T-helper 17 cell (primary cell): ENCODE measurements at places on chromosomes 1 and 21. TPM values are rescaled to one million over a fixed set of nuclear protein-coding genes. Genes with fewer than 3 reads are reported as not detected.

CELA3B gene
- not detected for total RNA-seq

TNFRSF25 gene
- total RNA-seq: 433 TPM

ISG20L2 gene
- total RNA-seq: 54.2 TPM

SSU72 gene
- total RNA-seq: 103 TPM

FBXO44 gene
- 36.2 TPM for total RNA-seq

TRIM67 gene
- total RNA-seq: not detected

BSDC1 gene
- 177 TPM for total RNA-seq

ABCD3 gene
- total RNA-seq: 18.1 TPM

GRCh38 chr1:9482816-9483572 lies 56.3 kb upstream of the SLC25A33 start:
- H3K27me3 ChIP-seq: peaks cover 26% of the 10 kb centered on the region
- H3K4me1 ChIP-seq: no peaks in the 10 kb centered on the region
- H3K36me3 ChIP-seq: no peaks in the 10 kb centered on the region
- no peak for DNase-seq

DNA sequence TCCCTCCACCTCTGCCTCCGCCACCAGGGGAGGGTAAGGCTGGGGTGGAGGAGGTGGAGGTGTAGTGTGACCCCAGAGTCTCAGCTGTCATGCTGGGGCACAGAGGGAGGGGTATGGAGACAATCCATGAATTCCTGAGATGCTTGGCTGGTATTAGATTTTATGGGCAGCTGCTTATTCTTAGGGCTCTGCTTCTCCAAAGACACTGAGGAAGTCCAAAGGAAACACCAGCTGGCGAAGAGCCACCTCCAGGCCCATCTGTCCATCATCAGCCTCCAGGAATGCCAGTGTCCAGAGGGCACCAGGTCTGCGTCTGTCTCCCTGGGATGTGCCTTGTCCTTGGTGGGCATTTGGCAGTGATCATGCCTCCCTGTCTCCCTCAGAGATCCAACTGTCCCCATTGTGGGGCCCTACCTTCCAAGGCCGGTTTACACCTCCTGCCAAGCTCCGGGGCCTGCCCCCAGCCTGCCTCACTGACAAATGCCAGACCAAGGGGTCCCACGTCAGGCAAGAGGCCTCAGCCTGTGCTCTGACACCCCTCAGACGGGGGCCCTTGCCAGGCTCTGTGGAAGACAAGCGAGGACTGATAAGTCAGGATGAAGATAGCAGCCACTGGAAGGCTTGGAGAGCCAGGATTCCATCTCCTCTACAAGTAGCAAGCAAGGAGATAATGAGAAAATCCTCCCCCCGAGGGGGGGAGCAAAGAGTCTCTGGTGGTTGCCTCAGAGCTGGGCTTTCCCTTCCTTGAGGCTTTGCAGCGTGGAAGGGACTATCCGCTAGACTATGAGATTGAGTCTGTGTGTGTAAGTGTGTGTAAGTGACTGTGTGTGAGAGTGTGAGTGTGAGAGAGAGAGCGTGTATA lies 1.6 kb downstream of the TNNI1 start:
- H3K27ac ChIP-seq: no peak overlapping the region
- DNase-seq: no peak
- peaks cover 46% of the 10 kb centered on the region for H3K27me3 ChIP-seq
- H3K4me3 ChIP-seq: no peak overlapping the region

DNA sequence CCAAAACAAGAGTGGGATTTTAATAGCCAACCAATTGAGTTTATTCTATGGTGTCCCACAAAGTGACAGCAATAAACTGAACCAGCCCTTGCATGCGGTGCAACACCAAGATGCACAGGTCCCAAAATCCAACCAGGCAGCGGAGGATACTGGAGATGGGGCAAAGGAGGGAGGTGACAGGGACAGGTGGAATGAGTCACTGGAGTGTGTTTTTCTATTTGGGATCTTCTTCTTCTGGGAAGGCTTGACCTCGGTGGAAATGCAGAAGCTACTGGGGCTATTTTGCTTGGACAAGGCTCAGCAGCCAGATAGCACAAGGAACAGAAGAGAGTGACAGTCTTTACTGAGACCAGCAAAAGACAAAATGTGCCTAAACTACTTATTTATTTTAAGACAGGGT lies 97.5 kb downstream of the PLXNA2 start:
- no peak overlapping the region for H3K27ac ChIP-seq
- no peak for DNase-seq
- no peaks in the 10 kb centered on the region for H3K27me3 ChIP-seq
- no peak overlapping the region for H3K4me3 ChIP-seq
- H3K36me3 ChIP-seq: no peaks in the 10 kb centered on the region

GRCh38 chr21:39047046-39047445 lies 136.2 kb downstream of the PSMG1 start:
- no peak for DNase-seq
- H3K4me3 ChIP-seq: no peak overlapping the region
- no peaks in the 10 kb centered on the region for H3K4me1 ChIP-seq
- no peak overlapping the region for H3K27ac ChIP-seq
- no peaks in the 10 kb centered on the region for H3K36me3 ChIP-seq

DNA sequence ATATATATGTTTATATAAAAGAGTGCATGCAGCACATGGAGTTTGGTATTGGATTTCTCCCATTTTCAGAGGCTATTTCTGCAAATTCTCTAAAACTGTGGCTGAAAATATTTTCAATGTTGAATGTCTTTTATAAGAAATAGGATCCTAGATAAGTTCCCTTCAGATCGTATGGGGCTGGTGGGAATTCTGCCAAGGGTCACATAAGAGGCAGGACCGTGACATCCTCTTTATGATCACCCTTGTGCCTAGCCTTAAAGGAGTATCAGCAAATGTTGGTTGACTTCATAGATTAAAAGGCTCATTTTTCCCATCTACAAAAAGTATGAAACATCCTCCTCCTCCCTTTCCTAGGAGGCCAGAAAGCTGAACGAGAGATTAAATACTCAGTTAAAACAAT lies 1.3 kb upstream of the IFNAR2 start:
- H3K27ac ChIP-seq: no peak overlapping the region
- no peaks in the 10 kb centered on the region for H3K27me3 ChIP-seq
- no peak for DNase-seq
- H3K36me3 ChIP-seq: peaks cover 7% of the 10 kb centered on the region

DNA sequence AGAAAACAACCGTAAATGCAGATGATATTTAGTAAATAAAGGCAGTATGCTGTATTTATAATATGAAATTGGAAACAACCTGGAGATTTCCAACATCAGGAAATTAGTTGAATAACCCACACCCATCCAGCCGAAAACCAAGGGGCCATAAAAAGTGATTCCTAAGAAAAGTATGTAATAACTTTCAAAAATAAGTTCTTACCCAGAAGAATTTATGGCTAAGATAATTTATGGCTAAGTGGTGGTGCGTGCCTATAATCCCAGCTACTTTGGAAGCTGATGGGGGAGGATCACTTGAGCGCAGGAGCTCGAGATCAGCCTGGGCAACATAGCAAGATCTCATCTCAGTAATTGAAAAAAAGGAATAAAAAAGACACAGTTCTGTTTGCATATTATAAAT lies 43.2 kb downstream of the TMCO4 start:
- H3K36me3 ChIP-seq: peaks cover 4% of the 10 kb centered on the region
- DNase-seq: no peak
- no peaks in the 10 kb centered on the region for H3K27me3 ChIP-seq
- H3K27ac ChIP-seq: no peak overlapping the region
- H3K4me3 ChIP-seq: no peak overlapping the region

- DNase-seq: peak; percentile 32
- peaks cover 7% of the 10 kb centered on the region for H3K36me3 ChIP-seq
- H3K4me3 ChIP-seq: peak overlapping the region; percentile 99
- peak overlapping the region; percentile 97 for H3K27ac ChIP-seq
- peaks cover 30% of the 10 kb centered on the region for H3K4me1 ChIP-seq
These were observed 741 bp downstream of the RGS2 start for GRCh38 chr1:192809307-192810252.

DNA sequence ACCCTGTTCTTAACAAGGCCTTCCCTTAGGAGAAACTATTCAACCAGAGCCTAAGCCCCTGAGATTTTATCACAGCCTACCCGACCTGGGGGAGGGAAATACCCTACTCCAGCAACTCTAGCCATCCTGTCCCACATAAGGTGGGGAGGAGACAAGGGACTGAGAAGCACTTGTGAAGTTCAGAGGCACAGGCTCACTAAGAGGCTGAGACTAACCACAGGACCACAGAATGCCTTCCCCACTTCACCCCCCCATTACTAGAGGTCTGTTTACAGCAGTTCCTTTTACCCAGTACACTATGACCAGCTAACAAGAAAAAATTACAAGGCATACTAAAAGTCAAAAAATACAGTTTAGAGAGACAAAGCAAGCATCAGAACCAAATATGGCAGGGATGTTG lies 86.8 kb downstream of the TEX35 start:
- no peak overlapping the region for H3K27ac ChIP-seq
- no peaks in the 10 kb centered on the region for H3K4me1 ChIP-seq
- no peak for DNase-seq
- H3K36me3 ChIP-seq: no peaks in the 10 kb centered on the region
- peaks cover 28% of the 10 kb centered on the region for H3K27me3 ChIP-seq
- no peak overlapping the region for H3K4me3 ChIP-seq

DNA sequence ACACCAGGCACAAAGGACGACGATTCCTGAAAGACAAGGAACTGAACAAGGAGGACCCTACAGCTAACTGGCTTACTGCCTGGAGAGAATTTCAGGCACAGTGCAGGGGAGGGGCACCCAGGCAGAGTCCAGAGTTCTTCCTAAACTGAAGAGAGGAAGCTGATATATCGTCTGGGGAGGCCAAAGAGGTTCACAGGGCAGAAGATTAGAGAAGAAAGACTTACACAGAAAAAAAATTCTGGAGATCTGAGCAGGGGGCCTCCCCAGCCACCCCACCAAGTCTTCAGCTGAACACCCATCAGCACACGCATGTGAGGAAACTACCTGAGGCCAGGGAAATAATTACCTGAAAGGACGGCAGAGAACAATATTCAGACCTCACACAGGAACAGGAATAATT lies 24.6 kb downstream of the SORT1 start:
- peak overlapping the region; percentile 69 for H3K4me3 ChIP-seq
- H3K36me3 ChIP-seq: no peaks in the 10 kb centered on the region
- DNase-seq: no peak

DNA sequence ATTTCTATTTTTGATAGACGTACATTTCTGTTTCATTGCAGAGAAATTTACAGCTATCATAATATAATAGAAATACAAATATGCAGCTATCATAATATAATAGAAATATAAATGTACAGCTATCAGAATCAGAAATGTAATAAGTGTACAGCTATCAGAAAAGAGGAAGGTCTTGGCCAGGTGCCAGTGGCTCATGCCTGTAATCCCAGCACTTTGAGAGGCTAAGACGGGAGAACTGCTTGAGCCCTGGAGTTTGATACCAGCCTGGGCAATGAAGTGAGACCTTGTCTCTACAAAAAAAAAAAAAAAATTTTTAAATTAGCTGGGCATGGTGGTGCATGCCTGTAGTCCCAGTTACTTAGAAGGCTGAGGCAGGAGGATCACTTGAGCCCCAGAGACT lies 37.9 kb downstream of the PIGM start:
- DNase-seq: no peak
- H3K4me1 ChIP-seq: peaks cover 3% of the 10 kb centered on the region
- H3K4me3 ChIP-seq: no peak overlapping the region
- no peaks in the 10 kb centered on the region for H3K36me3 ChIP-seq
- no peak overlapping the region for H3K27ac ChIP-seq
- H3K27me3 ChIP-seq: peaks cover 52% of the 10 kb centered on the region

DNA sequence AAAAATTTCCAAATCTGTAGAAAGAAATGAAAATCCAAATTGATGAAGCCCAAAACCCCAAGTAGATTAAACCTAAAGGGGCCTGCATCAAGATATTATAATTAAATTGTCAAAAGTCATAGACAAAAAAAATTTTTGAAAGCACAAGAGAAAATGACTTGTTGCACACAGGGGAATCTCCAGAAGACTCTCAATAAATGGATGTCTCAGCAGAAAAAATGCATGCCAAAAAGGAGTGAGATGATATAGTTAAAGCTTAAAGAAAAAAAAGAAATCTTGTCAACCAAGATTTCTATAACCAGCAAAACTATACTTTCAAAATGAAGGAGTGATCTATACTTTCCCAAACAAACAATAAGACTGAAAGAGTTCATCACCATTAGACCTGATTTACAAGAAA lies 393.2 kb upstream of the SPAG17 start:
- H3K27ac ChIP-seq: no peak overlapping the region
- no peaks in the 10 kb centered on the region for H3K36me3 ChIP-seq
- H3K4me3 ChIP-seq: no peak overlapping the region

- DNase-seq: no peak
- H3K27ac ChIP-seq: peak overlapping the region; percentile 41
- peaks cover 34% of the 10 kb centered on the region for H3K4me1 ChIP-seq
- no peak overlapping the region for H3K4me3 ChIP-seq
- H3K27me3 ChIP-seq: no peaks in the 10 kb centered on the region
These were observed 88.8 kb downstream of the PRDM2 start for GRCh38 chr1:13788795-13789194.

DNA sequence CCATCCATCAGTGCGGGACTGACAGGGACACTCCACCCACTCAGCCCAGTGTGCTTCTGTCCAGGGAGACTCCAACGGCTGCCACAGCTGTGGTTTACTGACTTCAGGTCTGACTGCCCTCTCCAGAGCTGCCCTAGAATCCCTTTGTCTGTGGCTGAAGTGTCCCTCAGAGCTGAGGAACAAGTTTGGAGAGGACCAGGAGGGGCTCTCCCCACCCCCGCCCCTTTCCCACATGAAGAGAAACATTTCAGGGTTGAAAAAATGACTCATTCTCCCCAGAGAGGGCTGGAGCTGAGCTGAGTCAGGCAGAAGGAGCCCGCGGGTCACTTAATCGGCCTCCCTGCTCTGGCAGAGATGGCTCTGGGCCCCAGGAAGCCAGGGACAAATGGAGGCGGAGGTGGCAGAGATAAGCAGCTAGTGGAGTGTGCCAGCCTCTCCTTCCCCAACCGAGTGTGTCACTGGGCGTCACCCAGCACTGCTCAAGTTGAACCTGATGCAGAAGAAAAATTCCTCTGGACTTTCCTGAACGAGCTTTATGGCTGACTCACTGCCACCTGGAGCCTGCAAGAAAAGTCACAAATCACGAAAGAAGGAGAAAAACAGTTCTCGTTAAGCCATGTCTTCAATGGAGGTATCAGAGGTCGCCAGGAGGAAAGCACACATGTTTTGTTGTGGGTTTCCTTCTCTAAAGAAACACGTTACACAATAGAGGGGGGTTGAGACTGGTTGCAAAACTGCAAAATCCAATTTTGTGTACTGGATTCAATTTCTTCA lies 34.3 kb upstream of the ECE1 start:
- DNase-seq: no peak
- H3K4me1 ChIP-seq: peaks cover 52% of the 10 kb centered on the region
- H3K27ac ChIP-seq: peak overlapping the region; percentile 96
- peak overlapping the region; percentile 91 for H3K4me3 ChIP-seq
- H3K36me3 ChIP-seq: peaks cover 5% of the 10 kb centered on the region
- no peaks in the 10 kb centered on the region for H3K27me3 ChIP-seq

GRCh38 chr1:115313182-115313581 lies 24.9 kb downstream of the NGF start:
- H3K36me3 ChIP-seq: no peaks in the 10 kb centered on the region
- DNase-seq: no peak
- H3K4me1 ChIP-seq: no peaks in the 10 kb centered on the region
- H3K27ac ChIP-seq: no peak overlapping the region
